ENCODE measurements at places on chromosomes 7 and 10.

- DNase-seq = no peak
Measured at GRCh38 chr10:103602028-103602851, 108.7 kb downstream of the NEURL1 start.

- no peak for DNase-seq
Measured at GRCh38 chr7:36305226-36305625, 84.4 kb upstream of the ANLN start.

DNA sequence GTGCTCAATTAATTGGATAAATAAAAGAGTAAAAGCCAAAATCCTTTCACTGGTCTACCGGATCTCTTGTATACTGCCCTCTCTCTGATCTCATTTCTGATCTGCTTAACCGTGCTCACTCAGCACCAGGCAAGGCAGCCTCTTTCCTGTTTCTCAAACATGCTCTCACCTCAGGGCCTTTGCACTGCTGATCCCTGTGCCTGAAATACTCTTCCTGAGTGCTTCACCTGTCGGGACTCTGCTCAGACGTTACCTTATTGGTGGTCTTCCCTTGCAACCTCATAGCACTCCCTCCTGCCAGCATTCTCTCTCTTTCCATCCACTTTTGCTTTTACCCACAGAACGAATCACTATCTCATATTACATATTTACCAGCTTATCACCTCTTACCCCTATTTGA lies 55.6 kb downstream of the NPY start:
- DNase-seq = no peak

DNA sequence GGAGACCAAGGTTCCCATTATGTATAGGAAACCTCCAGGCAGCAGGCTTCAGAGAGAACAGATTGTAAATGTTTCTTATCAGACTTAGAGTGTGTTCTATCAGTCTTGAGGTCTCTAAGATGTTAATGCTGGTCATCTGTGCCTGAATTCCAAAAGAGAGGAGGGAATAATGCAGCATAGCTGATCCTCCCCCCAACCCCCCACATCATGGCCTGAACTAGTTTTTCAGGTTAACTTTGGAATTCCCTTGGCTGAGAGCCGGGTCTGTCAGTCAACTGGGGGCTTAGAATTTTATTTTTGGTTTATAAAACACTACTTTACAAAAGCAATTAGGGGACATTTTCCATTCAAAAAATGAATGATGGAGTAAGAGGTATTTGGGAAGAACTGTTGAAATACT lies 184.3 kb downstream of the NEBL start:
- no peak for DNase-seq

DNA sequence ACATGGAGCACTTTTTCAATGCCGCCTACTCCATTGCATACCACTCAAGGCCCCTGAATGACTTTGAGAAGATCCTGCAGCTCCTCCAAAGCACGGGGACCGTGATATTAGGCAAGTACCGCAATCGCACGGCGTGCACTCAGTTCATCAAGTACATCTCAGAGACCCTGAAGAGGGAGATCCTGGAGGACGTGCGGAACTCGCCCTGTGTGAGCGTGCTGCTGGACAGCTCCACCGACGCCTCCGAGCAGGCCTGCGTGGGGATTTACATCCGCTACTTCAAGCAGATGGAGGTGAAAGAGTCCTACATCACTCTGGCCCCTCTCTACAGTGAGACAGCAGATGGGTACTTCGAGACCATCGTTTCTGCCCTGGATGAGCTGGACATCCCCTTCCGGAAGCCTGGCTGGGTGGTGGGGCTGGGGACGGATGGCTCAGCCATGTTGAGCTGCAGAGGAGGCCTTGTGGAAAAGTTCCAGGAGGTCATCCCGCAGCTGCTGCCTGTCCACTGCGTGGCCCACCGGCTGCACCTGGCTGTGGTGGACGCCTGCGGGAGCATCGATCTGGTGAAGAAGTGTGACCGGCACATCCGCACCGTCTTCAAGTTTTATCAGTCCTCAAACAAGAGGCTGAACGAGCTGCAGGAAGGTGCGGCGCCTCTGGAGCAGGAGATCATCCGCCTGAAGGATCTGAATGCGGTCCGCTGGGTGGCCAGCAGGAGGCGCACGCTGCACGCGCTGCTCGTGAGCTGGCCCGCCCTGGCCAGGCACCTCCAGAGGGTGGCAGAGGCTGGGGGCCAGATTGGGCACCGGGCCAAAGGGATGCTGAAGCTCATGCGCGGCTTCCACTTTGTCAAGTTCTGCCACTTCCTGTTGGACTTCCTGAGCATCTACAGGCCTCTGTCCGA lies 12.7 kb upstream of the ATP6V0E2 start:
- DNase-seq = no peak

DNA sequence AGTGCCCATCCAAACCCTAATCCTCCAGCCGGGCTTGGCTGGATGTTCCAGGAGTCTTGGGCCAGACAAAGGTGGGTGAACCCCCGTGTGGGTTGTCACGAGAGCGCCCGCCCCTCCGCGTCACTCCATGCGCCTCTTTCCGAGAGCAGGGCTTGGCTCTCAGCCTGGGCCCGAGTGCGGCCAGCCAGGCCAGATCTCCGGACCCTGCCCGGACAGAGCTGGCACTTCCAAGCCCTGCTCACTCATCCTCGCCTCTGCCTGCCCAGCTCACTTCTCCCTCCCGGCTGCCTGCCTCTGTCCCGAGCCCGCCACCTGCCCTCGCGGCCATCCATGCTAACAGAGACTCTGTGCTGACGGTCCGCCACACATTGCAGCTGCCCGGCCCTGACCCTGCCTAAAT lies 34.6 kb downstream of the AGAP3 start:
- no peak for DNase-seq

DNA sequence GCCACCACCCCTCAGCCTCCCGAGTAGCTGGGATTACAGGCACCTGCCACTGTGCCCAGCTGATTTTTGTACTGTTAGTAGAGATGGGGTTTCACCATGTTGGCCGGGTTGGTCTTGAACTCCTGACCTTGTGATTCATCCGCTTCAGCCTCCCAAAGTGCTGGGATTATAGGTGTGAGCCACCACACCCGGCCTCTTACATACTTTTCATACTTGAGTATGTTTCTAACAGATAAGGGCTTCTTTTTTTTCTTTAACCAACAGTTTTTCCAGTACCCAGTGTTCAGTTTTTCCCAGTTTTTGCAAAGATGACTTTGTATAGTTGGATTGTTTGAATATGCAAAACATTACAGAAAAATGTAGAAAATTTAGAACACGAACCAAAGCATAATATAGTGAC lies 7.7 kb downstream of the EIF4H start:
- DNase-seq = no peak

DNA sequence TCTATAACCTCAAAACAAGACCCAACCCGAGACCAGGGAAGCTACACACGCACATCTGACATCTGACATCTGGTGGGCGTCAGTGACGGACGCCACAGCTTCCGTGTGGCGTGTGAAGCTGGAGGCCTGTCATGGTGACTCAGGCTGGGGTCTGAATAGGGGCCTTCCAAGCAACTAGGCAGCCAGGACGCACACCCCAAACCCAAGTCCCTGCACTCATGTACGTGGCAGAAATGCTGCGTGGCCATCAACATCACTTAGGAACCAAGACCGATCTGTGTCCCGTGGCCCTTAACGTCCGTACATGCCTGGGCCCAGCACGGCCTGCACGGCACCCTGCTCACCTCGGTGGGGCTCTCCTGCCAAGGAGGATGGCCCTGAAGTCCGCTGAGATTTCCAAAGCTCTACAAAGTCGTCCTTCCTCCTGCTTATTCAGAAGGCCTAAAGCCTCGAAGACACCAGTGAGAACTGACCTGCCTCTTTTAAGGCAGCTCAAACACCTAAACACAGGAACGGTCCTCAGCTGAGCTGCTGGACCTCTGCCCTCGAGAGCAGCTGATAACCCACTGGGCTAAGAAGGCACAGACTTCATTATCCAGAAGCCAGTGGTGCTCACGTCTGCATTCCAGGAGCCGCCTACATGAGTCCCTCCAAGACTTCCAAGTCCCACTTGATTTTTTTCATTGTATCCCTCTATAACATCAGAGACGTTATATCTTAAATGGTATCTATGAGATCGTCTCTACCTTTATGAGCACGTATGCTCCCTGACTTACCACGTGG lies 82.5 kb downstream of the DIP2C start:
- no peak for DNase-seq

GRCh38 chr10:102998399-102998907 lies 80.4 kb downstream of the CNNM2 start:
- no peak for DNase-seq

DNA sequence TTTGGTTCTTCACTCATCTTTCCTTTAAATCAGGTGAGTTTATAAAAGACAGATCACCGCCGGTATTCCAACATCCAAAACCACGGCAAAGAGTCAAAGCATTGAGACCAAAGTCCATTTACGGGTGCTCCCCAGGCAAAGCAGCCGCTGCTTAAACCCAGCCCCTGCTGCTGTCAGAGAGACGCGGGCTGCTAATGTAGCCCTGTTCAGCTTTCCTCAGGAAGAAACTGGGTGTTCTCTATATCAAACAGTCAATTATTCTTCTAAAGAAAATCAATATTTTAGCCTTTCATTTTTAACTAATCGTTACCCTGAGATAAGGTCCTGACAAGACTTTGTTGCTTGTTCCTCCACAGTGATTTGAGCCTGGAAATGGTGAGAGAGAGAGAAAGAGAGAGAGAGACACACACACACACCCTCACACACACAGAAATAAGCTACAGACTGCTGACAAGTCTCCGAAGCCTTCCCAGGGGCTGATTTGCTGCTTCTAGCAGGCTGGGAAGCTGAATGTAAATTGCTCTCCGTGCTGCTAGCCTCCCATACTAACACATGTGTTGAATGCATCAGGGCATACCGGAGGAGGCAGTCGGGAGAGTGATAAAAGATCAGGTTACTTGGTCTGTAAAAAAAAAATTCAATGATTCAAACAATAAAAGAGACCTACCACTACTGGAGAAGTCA lies 183.0 kb upstream of the ANK3 start:
- peak; percentile 15 for DNase-seq

- no peak for DNase-seq
Measured at GRCh38 chr10:72370201-72370722, 15.5 kb upstream of the DNAJB12 start.

DNA sequence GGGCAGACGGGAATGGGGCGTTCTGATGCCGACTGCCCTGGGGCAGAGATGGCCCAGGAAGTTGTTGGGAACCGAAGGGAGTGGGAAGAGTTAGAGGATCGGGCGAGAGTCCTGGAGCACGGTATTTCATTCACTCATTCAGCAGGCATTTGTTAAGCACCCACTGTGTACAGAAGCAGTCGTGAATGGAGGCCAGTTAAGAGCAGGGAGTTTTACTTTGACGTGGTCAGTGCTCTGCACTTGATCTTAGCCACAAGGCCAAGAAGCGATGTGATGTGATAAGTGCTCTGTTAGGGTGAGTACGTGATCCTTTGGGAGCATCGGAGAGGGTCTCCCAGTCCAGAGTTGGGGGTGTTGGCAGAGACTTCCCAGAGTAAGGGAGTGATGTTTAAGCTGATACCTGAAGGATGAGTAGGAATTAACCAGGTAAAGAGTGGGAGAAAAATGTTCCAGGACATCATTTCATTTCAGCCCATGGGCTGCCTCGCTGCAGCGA lies 890 bp downstream of the ZFYVE27 start:
- DNase-seq = no peak

- no peak for DNase-seq
Measured at GRCh38 chr10:94042834-94043175, 49.1 kb downstream of the PLCE1 start.

- DNase-seq = no peak
Measured at GRCh38 chr10:35343739-35344138, 7.4 kb downstream of the CCNY start.

DNA sequence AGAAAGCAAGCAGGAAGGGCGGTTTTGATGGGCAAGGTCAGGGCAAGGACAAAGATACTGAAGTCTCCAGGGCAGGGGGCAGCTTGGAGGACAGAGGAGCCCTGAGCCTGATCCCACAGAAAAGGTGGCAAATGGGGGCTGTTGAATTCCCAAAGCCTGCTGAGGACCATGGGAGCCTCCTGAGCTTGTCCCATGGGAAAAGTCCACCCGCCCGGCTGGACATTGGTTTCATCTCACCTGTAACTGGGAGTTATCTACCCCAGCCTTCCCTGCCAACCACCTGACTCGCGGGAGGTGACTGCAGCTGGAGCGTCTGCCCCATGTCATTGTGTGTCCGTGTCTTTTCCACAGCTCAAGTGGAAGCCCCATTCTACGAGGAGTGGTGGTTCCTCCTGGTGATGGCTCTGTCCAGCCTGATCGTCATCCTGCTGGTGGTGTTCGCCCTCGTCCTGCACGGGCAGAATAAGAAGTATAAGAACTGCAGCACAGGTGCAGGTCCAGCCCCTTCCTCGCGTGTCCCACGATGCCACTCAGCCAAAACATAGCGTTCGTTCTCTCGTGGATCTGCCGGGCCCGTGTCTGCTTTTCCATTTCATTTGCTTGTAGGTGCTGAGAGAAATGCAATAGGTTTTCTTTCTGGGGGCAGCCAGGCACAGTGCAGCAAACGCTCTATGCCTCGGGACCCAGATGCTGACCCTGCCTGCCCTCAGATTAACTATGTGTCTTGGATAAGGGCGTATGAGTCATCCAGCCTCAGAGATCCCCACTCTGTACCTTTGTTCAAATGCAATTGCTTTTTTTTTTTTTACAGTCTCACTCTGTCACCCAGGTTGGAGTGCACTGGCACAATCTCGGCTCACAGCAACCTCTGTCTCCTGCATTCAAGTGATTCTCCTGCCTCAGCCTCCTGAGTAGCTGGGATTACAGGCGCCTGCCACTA lies 444.5 kb upstream of the FOXK1 start:
- DNase-seq = no peak

GRCh38 chr7:102012941-102013461 lies 195.6 kb downstream of the CUX1 start:
- no peak for DNase-seq

DNA sequence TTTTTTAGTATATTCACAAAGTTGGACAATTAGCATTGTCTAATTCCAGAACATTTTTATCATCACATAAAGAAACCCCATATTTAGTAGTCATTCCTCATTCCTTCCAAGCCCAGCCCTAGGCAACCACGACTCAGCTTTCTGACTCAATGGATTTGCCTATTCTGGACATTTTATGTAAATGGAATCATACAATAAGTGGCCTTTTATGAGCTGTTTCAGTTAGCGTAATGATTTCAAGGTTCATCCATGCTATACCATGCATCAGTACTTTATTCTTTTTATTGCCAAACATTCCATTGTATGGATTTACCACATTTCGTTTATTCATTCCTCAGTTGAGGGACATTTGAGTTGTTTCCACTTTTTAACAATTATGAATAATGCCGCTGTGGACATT lies 249.2 kb downstream of the DYNC1I1 start:
- no peak for DNase-seq

GRCh38 chr7:115707258-115708012 lies 323.1 kb downstream of the TFEC start:
- DNase-seq = no peak

DNA sequence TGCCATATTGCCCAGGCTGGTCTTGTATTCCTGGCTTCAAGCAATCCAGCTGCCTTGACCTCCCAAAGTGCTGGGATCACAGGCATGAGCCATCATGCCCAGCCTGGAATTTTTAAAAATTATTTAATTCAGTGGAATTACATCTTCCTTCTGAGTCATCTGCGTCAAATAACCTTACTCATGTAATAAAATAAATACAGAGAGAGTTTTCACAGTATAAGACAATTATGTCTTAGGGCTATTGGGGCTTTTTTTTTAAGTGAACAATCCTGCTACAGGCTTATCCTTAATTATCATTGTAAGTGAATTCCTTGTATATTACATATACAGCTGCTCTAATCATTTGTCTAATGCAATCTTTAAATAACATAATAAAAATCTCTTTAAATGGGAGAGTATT lies 108.3 kb downstream of the MAPK8 start:
- DNase-seq = no peak

All from prostate gland (tissue), 2 donors.